ENCODE measurements at places on chromosomes 12 and 14. TPM values are rescaled to one million over a fixed set of nuclear protein-coding genes. Genes with fewer than 3 reads are reported as not detected.

MMP14 gene
- total RNA-seq = 98.7 TPM

ERGIC2 gene
- total RNA-seq = 115 TPM

ASCL1 gene
- total RNA-seq = not detected

KRT8 gene
- total RNA-seq = 2.4 TPM

C14orf132 gene
- total RNA-seq = not detected

LRFN5 gene
- total RNA-seq = 11.1 TPM

COL2A1 gene
- total RNA-seq = 200 TPM

SLC48A1 gene
- 1.4 TPM for total RNA-seq

KIF5A gene
- total RNA-seq = 0.47 TPM

ZDHHC22 gene
- total RNA-seq = 13.4 TPM

STK38L gene
- total RNA-seq = 33.5 TPM

GYS2 gene
- total RNA-seq = 0.05 TPM

GPRC5A gene
- total RNA-seq = 18.0 TPM

ETV6 gene
- total RNA-seq = 5.1 TPM

KRT78 gene
- not detected for total RNA-seq

SRSF9 gene
- total RNA-seq = 136 TPM

RPL10L gene
- not detected for total RNA-seq

ANO4 gene
- total RNA-seq = 0.16 TPM

NGB gene
- total RNA-seq = not detected

GNG2 gene
- 0.15 TPM for total RNA-seq

NR1H4 gene
- total RNA-seq = not detected

AHNAK2 gene
- 1.6 TPM for total RNA-seq

CD163 gene
- not detected for total RNA-seq

DTX1 gene
- total RNA-seq = not detected

HSP90AA1 gene
- total RNA-seq = 697 TPM

CDCA3 gene
- 104 TPM for total RNA-seq

CCDC88C gene
- total RNA-seq = 8.9 TPM

RNU4-1 gene
- total RNA-seq = under 0.01 TPM

TMEM132C gene
- not detected for total RNA-seq

HOXC10 gene
- total RNA-seq = 0.51 TPM

ATG101 gene
- 48.6 TPM for total RNA-seq

Measured in SJCRH30 (cell line).